ENCODE measurements at places on chromosomes 3 and 15. TPM values are rescaled to one million over a fixed set of nuclear protein-coding genes. Genes with fewer than 3 reads are reported as not detected.

- no peak for DNase-seq
Measured at GRCh38 chr15:75554717-75555116, 24.4 kb downstream of the PTPN9 start.

DNA sequence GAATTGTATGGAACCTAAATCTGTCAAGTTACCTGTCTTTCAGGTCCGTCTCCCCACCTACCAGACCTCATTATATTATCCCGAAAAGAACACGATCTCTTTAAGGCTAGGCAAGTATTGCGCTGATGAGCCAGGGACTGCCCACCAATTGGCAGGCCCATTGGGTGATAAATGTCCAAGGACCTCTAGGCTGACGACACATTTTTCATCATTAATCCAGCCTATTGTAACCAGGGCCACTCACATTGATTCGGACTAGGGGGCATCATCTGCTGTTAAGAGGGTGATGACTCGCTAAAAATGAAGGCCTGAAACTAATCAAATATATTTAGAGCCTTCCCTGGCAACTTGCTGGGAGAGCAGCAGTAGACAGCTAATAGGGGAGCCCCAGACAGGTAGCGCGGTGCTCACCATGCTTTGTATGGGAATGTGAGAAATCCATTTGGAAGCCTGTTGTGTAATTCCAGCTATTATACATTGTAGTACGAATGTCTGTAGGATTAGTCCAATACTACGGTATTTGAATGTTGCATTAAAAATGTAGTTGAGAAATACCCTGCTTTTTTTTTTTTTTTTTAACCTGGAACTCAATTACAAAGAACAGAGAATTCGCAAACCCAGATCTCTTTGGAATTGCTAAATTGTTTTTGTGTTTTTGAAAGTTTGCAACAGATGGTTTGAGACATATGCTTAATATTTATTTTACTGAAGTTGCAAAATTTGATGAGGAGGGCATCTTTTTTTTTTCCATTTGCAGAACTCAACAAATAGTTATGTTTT, 156.1 kb downstream of the ROBO2 start:
- DNase-seq = no peak

Gene CDCP1
- 0.09 TPM for polyA plus RNA-seq

Gene NKIRAS1
- polyA plus RNA-seq = 15.1 TPM

Gene GPD1L
- polyA plus RNA-seq = 139 TPM

Measured in right cardiac atrium (tissue), 5 donors.